ENCODE measurements at places on chromosomes 2 and 18.

- no peak for DNase-seq
Observed at GRCh38 chr2:15265889-15266288, 295.2 kb downstream of the NBAS start.

GRCh38 chr18:41324020-41324791 is 630.8 kb upstream of the PIK3C3 start:
- DNase-seq, result no peak

DNA sequence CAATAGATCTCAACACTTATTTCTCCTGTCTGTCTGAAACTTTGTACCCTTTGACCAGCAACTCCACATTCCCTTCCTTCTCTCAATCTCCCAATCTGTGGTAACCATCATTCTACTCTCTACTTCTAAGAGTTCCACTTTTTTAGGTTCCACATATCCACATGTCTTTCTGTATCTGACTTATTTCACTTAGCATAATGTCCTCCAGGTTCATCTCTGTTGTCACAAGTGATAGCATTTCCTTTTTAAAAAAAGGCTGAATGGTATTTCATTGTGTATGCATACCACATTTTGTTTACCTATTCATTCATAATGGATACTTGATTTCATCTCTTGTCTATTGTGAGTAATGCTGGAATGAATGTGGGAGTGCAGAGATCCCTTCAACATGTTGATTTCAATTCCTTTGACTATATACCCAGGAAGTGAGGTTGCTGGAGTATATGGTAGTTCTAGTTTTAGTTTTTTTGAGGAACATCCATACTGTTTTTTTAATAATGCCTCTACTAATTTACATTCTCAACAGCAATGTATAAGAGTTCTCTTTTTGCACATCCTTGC is 18.8 kb upstream of the MMADHC start:
- no peak for DNase-seq

DNA sequence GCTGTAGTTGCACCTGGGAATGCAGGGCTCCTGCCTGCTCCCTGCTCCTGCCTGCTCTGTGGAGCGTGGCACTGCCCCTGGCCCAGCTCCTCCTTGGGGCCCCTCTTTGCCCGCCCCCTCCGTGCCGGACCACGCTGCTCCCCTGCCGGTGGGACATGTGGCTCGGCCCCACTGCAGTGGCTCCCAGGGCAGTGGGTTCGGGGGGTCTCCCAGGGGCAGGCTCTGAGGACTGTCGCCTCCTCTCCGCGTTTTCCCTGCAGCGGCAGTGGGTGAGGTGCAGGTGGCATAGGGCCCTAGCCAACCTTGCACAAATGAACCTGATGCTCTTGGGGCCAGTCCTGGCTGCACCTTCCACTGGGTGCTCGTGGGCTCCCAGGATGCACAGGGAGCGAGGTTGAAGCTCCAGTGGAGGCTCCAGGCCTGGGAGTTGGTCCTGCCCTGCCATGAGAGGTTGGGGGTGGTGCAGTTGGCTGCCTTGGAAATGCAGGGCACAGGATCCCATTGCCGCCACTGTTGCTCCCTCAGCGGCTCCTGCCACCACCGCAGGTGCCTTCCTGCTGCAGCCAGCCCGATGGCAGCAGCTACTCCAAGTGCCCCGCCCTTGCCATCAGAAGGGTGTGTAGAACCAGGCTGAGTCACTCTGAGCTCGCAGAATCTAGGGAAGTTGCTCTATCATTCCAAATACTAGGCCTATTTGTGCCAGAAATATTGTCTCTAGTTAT is 313.1 kb upstream of the SYT4 start:
- DNase-seq, result no peak

GRCh38 chr2:208025814-208026184 is 472 bp upstream of the PLEKHM3 start:
- DNase-seq, result no peak

GRCh38 chr2:240168546-240169361 is 28.3 kb upstream of the OTOS start:
- no peak for DNase-seq

GRCh38 chr2:72920318-72921087 is 3.2 kb downstream of the EMX1 start:
- no peak for DNase-seq

- no peak for DNase-seq
Observed at GRCh38 chr2:241063587-241063986, 38.5 kb downstream of the MTERF4 start.

GRCh38 chr18:37847544-37847943 is 281.9 kb upstream of the CELF4 start:
- DNase-seq, result no peak

- DNase-seq, result no peak
Observed at GRCh38 chr18:57816208-57816954, 13.3 kb upstream of the ATP8B1 start.

DNA sequence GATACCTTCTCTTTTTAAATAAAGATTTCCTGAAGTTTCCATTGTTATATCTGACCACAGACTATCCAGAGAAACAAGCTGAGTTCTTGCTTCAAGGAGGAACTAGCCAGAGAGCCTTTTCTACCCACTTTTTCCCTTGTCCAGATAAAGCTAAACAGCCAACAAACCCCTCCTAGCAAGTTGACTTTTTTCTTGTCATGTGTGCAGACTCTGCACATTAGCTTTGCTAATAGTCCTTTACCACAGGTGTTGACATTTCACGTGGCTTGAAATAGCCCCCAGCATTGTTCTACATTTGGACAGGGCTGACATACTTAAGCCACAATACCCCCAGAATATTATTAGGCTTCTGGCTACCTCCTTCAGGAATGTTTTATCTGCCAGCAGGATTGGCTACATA is 40.7 kb downstream of the PCBP1 start:
- no peak for DNase-seq

- no peak for DNase-seq
Observed at GRCh38 chr18:13211534-13211933, 7.0 kb upstream of the LDLRAD4 start.

GRCh38 chr2:151120011-151120410 is 141.7 kb downstream of the RBM43 start:
- DNase-seq, result no peak

DNA sequence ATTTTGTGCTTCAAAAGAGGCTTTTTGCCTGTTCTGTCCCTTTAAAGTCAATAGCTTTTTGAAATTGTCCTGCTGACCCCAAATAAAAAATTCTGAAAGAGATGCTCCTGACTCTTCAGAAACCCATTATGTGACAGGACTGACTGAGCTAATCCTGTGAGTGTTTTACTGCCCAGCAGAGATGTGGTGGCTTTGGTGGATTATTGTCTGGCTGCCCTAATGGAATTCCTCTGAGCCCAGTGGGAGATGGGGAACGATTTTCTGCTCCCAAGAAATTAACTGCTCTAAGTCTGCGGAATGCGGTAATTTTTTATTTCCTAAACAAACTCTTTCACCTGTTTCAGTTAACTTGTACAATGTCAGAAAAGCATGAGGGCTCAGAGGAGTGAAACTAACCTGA is 258.2 kb downstream of the IKZF2 start:
- DNase-seq, result no peak

DNA sequence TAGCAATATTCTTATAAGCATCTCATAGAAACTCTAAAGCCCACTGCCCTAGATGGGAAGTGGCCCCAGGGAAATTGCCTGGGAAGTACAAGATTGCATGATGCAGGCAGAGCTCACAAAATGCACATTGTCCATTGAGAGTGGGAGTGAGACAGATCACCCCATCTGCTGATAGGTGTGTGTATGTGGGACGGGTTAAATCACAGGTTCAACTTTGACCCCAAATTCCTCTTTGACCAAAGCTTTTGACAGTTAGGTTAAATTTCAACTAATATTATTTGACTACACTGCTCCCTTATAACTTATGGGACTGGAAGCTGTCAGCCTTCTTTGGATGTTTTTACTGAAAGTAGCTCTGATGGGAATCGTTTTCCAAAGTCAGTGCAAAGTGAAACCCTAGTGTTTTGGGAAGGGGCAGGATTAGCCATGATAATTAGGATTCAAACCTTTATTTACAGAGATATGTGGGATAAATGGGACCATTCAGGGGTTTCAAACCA is 11.4 kb upstream of the FABP1 start:
- no peak for DNase-seq

- DNase-seq, result no peak
Observed at GRCh38 chr2:201004370-201004769, 40.9 kb upstream of the ORC2 start.

DNA sequence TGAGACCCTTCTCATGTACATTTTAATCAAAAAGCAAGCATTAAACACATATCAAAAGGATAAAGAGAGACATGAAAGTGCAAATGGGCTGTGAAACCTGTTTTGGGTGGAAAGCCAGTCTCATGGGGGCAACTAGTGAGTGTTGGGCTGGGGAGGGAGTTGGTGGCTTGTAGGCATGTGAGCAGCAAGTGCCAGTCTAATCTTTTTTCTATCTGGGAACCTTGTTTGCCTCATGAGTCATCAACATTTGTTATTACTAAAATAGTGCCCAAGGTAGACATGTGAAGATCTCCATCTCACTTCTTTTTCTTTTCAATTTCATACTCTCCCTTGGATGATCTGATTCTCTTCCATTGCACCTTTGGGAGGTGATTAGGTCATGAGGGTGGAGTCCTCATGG is 613.9 kb upstream of the GYPC start:
- no peak for DNase-seq

DNA sequence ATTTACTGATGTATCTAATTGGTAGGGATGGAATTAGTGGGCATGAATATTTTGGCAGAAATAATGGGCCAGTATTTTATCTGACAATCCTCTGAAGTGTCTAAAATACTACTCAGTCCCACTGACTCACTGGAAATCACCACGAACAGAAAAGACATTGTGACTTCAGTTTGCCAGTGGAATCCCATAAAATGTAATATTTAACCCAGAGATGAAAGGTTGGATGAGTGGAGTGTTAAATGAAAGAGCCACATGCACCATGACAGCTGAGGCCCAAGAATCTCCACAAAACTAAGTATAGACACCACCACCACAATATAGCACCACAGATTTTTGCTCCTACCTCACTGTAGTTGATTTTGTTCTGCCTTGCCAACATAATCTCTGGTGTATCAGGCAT is 103.9 kb downstream of the NEB start:
- DNase-seq, result no peak

DNA sequence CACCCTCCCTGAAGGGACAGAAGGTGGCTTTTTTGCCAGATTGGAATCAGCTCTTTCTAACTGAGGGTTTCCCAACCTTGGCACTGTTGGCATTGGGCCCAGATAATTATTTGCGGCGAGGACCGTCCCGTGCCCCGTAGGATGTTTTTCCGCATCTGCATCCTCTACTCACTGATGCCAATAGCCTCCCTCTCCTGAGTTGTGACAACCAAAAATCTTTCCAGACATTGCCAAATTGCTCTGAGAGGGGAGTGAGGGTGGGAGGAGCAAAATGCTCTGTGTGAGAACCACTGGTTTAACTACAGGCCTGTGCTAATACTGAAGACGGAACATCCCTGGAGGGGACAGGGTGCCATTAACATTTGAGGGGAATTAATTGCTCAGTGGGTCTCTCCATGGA is 33.6 kb upstream of the GLI2 start:
- no peak for DNase-seq

DNA sequence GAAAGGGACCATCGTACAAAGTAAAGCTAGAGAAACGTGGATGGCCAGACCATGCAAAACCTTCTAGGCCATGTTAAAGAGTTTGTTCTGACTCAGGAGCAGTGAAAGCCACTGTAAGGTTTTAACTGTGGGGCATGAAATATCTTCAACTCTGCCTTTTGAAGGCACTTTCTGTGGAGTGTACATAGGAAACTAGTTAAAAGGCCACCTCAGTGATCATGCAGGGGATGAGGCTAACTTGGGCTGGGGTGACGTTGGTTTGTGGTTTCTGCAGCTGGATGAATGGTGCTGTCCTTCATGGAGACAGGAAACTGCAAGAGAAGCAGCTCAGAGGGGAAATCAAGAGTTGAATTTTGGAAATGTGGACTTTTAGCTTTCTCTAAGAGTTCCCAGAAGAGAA is 190.7 kb downstream of the CDCA7 start:
- DNase-seq, result no peak

DNA sequence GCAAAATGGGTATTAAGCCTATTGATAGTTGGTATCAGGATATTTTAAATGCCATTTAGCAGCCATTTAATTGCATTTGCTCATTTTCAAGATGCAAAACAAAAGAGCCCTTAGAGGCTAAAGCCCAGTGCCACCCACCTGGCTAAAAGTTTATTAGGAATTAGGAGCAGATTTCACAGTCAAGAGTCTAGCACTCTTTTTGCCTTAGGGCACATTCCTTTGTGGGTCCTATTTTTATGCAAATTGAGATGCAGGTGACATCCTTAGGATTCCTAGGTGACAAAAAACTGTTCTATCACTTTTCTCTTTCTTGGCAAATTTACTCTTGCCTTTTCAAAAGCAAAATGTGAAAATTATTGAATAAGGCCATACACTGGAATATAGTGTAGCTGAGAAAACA is 42.0 kb downstream of the CTNNA2 start:
- no peak for DNase-seq

- no peak for DNase-seq
Observed at GRCh38 chr2:53751728-53752127, 15.9 kb upstream of the CHAC2 start.

DNA sequence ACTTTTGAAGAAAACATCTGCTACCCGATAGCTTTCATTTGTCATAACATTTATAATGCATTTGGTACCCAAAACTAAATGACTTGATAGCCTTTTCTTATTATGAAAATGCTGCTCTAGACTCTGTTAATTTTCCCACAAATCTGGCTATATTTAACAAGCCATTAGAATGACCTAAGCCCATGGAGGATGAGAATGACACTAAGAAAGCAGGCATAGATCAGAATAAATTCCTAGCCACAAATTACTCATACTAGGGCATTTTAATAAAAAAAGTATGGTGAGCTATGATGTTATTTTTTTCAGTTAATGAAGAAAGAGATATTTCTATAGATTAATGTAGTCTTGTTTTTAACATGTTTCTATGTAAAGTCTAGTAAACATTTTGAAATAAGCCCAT is 1728.3 kb downstream of the SUCLG1 start:
- DNase-seq, result no peak

DNA sequence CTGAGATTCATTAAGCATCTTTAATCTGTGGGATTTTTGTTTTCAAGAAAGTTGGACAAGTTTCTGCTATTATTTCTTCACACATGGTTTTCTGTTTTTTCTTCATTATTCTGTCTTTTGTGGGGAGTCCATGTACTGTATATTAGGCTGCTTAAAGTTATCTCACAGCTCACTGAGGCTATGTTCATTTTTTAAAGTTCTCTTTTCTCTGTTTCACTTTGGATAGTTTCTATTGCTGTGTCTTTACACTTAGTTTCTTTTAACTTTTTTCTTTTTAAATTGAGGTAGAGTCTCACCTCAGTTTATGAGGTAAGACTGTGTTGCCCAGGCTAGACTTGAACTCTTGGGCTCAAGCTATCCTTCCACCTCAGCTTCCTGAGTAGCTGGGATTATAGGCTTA is 8.6 kb downstream of the OSBPL6 start:
- DNase-seq, result no peak

DNA sequence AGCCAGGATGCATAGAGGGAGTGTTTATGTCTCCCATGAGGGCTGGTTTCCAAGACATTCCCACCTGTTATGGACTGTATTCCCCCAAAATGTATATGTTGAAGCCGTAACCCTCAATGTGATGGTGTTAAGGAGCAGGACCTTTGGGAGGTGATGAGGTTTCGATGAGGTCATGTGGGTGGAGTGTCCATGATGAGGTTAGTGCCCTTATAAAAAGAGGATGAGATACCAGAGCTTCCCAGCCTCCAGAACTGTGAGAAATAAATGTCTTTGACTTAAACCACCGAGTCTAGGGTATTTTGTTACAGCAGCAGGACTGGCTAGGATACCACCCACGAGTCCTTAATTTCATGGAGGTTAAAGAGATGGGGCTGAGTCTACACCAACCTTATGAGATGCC is 22.6 kb upstream of the EPAS1 start:
- DNase-seq, result no peak

- DNase-seq, result no peak
Observed at GRCh38 chr2:55703350-55703749, 9.7 kb upstream of the PNPT1 start.

Measured in GM12878 (cell line).